ENCODE measurements at places on chromosomes 7 and 10.
A peak's percentile ranks its signal among the peaks of the same experiment; 100 is the strongest.

GRCh38 chr10:78559661-78560340 is 509.0 kb upstream of the ZMIZ1 start:
- no peak for DNase-seq

GRCh38 chr7:142420554-142421362 is 162.9 kb upstream of the PRSS58 start:
- no peak for DNase-seq

DNA sequence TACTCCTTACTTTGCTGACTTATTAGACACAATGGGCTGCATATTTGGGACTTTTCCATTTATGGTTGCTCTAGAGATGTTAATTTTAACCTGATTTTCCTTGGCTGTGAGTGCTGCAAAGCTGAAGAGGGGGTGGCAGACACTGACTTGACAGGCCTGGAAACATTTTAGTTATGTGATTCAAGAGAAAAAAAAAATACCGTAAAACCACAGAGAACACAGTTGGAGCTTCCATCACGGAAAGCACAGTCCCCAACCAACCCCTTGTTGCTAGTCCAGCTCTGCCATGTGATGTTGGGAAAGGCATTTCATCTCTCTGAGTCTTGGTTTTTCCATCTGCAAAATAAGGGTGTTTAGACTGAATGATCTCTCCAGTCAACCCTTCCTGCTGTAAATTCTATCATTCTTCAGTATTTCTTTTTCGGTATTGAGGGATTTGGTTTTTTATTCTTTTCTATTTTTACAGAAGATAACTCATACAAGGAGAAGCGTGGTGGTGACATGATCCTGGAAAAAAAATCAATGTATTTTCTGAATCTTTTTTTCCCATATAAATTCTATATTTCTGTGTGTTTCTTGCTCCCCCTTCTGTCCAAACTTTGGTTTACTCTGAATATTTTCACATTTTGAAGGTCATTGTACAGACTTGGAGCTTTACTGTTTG is 246.1 kb downstream of the REEP3 start:
- DNase-seq = no peak

DNA sequence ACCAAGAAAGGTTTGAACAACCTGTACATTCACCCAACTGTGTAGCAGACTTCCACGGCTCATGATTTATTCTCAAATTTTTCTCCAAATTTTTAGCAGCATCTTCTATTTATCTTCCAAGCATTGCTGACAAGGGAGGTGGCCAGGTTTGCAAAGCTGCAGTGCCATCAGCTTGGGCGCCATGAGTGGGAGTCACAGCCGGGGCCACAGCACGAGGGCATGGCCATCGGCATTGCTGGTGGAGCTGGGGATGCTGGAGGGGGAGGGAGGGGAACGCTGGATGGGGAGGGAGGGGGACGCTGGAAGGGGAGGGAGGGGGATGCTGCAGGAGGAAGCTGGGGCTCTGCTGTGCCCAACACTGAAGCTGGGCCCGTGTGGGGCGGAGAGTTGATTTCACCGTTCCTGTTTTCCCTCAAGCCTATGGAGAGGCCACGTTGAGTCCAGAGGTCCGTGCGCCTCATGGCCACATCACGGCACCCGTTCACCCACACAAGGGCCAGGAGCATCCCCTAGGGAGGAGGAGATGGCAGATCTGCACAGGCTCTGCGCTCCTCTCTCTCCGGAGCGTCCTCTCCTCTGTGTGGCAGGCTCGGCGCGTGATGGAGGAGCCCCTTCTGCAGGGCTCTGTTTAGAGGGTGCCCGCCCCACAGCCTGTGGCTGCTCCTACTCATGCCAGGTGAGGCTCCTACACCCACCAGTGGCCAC is 520.2 kb downstream of the DNAJB6 start:
- no peak for DNase-seq

DNA sequence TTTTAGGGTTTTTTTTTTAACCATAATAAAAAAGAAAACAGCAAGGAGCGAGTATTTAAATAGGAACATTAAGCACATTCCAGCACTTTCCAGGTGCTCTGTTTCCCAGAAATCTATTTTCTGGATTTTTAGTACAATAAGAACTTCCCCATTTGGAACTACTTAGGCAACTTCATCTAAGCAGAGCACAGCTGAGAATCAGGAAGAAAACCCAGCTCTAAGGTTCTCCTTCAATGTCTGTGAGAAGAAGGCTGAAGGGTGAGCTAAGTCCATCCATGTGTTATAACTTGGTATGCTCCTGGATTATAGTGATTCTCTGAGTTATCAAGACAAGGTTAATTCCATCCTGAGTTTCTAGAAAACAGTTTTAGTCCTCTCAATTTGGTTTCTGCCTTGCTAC is 181.9 kb downstream of the CYP26A1 start:
- no peak for DNase-seq

GRCh38 chr10:38032886-38033285 is 22.4 kb downstream of the ZNF33A start:
- no peak for DNase-seq

DNA sequence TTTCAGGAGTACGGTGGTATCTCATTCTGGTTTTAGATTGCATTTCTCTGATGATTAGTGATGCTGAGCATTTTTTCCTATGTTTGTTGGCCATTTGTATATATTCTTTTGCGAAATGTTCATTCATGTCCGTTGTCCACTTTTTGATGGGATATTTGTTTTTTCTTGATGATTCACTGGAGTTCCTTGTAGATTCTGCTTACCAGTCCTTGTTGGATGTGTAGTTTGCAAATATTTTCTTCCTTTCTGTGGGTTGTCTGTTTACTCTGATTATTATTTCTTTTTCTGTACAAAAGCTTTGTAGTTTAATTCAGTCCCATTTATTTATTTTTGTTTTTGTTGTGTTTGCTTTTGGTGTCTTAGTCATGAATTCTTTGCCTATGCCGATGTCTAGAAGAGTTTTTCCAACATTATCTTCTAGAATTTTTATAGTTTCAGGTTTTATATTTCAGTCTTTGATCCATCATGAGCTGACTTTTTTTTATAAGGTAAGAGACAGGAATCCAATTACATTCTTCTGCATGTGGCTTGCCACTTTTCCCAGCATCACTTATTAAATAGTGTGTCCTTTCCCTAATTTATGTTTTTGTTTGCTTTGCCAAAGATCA is 320.5 kb downstream of the MAGI2 start:
- no peak for DNase-seq

DNA sequence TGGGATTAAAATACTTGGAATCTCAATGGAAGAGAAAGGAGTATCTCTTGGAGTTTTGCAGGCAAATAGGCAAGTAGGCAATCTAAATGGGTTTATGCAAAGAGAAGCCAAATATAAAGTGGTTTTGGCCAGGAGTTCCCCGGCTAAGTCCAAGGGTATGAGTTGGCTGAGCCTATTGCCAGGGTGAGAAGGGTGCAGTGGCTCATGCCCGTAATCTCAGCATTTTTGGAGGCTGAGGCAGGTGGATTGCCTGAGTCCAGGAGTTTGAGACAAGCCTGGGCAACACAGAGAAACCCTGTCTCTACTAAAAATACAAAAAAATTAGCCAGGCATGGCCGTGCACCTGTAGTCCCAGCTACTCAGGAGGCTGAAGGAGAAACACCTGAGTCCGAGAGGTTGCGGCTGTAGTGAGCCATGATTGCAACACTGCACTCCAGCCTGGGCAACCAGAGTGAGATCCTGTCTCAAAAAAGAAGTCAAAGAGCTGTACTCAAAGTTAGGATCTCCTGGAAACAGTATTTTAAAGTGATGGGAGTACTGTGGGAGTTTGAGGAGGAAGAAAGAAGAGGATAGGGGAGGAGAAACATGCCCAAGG is 130.4 kb upstream of the RAB18 start:
- no peak for DNase-seq

GRCh38 chr7:135147341-135147898 is 452 bp upstream of the TMEM140 start:
- no peak for DNase-seq

- no peak for DNase-seq
These were observed 1.4 kb downstream of the CHST3 start for GRCh38 chr10:71965623-71966022.

- DNase-seq = no peak
These were observed 5.2 kb downstream of the PEX1 start for GRCh38 chr7:92523110-92523509.

DNA sequence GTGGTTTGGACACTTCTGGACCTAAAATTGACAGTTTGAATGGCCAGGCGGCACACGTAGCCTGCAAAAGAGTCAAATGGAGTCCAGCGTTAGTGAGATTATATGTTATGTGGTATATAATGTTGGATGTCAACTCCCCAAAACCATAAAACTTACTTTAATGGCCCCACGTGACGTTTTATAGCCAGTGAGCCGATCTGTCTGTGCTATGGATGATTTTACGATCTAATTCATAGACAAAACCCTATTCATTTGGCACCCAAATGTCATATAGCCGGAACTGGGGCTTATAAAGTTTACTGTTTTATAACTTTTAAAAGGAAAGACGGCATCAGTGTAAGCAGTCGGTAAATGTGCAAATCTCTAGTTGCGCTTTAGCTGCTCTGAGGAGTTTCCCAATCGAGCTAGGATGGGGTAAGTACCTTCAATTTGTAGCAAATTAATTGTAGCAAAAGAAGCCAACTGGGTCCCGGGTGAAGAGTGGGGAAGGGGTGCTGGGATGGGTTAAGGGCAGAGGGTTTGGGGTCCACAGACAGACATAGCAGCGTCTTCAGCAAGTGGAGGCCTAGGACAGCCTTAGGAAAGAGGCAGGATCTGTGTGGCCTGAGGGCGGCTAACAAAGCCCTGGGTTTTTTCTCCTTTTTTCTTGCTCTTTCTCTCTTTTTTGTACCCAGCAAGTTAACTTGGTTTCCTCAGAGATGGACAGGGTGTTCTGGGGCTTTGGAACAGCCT is 3.2 kb downstream of the HOXA5 start:
- no peak for DNase-seq

DNA sequence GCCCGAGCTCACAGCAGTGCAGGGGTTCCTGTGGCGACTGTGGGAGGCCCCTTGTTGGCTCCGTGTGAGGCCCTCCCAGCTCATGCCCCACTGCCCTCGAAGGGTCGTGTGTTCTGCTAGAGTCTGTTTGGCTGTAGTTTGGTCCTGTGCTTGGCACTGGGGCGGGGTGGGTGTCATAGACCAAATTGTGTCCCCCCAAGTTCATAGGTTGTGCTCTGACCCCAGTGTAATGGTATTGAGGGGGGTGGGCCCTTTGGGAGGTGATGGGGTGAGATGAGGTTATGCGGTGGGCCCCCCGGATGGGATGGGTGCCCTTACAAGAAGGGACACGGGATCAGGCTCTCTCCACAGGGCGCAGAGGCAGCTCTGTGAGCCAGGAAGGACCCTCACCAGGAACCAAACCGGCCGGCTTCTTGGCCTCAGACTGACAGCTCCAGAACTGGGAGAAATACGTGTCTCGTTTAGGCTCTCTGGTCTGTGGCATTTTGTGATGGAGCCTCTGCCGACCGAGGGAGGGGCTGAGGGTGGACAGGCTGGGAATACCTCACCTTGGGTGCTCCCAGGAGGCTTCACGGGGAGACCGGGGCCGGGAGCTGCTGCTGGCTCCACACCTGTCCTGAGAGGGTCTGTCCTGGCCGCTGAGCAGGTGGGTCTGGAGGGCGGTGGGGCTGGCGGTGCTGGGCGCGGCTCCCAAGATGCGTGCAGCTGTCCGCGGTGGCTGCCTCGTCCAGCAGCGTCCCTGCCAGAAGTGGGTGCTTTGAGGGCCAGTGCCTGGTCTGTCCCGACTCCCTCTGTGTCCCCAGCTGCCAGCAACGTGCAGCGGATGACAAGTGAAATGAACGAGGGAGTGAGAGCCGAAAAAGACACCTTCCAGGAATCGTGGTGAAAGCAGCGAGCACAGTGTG is 89.4 kb downstream of the INPP5A start:
- peak; percentile 62 for DNase-seq

- no peak for DNase-seq
These were observed 31.6 kb downstream of the HOXA1 start for GRCh38 chr7:27064159-27064558.

- DNase-seq = peak; percentile 55
These were observed 63.1 kb upstream of the NKX6-2 start for GRCh38 chr10:132848951-132849545.

- no peak for DNase-seq
These were observed 96.4 kb upstream of the CACNA2D1 start for GRCh38 chr7:82539969-82540368.

DNA sequence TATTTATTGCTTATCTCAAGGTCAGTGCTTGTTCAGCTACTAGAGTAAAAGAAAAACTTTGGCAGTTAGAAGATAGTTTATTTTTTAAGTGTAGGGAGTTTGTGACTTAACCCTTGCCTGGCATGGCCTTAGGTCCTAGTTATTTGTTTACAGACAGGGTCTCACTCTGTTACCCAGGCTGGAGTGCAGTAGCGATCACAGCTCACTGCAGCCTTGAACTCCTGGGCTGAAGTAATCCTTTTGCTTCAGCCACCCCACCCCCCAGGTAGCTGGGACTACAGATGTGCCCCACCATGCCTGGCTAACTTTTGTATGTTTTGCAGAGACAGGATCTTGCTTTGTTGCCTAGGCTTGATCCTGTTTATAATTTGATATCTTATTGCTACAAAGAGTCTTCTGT is 4.2 kb downstream of the ANLN start:
- DNase-seq = no peak

GRCh38 chr10:29563420-29564035 is 71.2 kb downstream of the SVIL start:
- no peak for DNase-seq

- no peak for DNase-seq
These were observed 300.2 kb downstream of the NEBL start for GRCh38 chr10:20596911-20597310.

DNA sequence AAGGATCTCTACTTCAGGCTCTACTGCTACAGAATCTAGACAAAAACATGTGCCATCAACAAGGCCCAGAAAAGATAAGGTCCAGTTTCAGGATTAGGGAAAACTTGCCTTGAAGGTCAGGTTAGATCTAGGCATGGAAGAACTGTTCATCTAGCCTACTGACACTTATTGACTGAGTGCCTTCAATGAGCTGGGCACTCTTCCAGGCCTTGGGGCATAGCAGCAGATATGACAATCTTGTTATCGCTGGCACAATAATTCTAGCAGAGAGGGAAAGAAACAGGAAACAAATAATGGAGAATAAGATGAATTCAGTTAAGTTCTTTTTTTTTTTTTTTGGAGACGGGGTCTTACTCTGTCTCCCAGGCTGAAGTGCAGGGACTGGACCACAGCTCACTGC is 71.6 kb downstream of the ADCYAP1R1 start:
- DNase-seq = peak; percentile 31

- DNase-seq = no peak
These were observed 115.5 kb downstream of the RTKN2 start for GRCh38 chr10:62153191-62153590.

Data from ascending aorta (tissue), 2 donors.